Left lung (tissue), 14 donors: ENCODE measurements at places on chromosomes 4 and X. TPM values are rescaled to one million over a fixed set of nuclear protein-coding genes. Genes with fewer than 3 reads are reported as not detected.

- no peaks in the 10 kb centered on the region for H3K36me3 ChIP-seq
- DNase-seq, result no peak
- H3K27ac ChIP-seq, result no peak overlapping the region
- no peaks in the 10 kb centered on the region for H3K4me1 ChIP-seq
These were observed 73.6 kb downstream of the C4orf46 start for GRCh38 chr4:158597879-158598596.

- no peak overlapping the region for H3K4me3 ChIP-seq
- no peaks in the 10 kb centered on the region for H3K27me3 ChIP-seq
- DNase-seq, result no peak
- no peaks in the 10 kb centered on the region for H3K36me3 ChIP-seq
- H3K4me1 ChIP-seq, result no peaks in the 10 kb centered on the region
These were observed 50.5 kb downstream of the F9 start for GRCh38 chrX:139581068-139581467.

GRCh38 chr4:26048378-26048882, 134.4 kb downstream of the SMIM20 start:
- no peaks in the 10 kb centered on the region for H3K36me3 ChIP-seq
- H3K27ac ChIP-seq, result peak overlapping the region; percentile 85
- DNase-seq, result peak; percentile 85

DNA sequence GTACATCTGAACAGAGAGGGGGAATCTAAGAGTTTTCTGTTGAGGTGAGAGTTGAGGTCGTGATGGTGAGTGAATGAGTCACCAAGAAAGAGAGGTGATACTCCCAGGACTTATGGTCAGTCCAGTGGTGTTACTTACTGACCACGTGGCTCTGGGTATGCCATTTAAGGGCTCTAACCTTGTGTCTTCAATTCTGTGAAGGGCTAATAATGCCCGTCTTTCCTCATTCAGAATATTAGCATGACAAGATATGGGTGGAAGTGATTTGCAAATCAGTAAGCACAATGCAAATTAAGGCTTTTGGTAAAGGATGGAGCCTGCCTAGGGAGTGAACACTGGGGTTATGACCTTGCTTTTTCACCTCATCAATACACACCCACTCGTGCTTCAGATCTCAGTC, 75.2 kb downstream of the COQ2 start:
- no peaks in the 10 kb centered on the region for H3K27me3 ChIP-seq
- DNase-seq, result no peak
- no peak overlapping the region for H3K4me3 ChIP-seq
- H3K4me1 ChIP-seq, result peaks cover 7% of the 10 kb centered on the region

GRCh38 chr4:131427000-131427399, 1722.1 kb upstream of the PCDH10 start:
- no peaks in the 10 kb centered on the region for H3K36me3 ChIP-seq
- H3K27ac ChIP-seq, result no peak overlapping the region
- DNase-seq, result no peak
- H3K27me3 ChIP-seq, result no peaks in the 10 kb centered on the region
- no peaks in the 10 kb centered on the region for H3K4me1 ChIP-seq

DNA sequence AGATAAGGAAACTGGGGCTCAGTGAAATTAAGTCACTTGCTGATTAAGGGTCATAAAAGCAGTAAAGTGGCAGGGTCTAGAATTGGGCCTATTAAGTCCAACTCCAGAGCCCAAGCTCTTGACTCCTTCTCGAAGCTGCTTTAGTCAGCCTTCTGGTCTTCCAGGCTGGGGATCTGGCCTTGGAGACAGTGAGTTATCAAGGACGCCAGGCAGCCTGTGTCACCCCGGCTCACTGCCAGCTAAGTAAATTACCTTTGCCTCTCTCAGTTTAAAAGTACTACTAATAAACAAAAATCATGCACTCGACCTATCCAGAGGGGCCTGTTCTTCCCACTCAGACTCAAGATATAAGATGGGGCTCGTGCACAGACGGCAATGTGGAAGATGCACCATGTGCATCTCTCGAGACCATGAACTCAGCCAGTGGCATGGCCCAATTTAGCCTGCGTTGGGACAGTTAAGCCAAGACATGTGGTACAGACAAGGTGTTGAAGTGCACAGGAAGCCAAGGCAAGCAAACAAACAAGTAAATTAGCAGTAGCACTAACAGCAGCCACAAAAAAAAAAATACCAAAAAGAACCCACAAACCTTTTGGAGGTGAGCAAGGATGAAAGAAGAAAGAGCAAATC, 62.0 kb upstream of the MAP3K15 start:
- no peak for DNase-seq
- no peak overlapping the region for H3K27ac ChIP-seq
- H3K4me1 ChIP-seq, result no peaks in the 10 kb centered on the region
- no peaks in the 10 kb centered on the region for H3K27me3 ChIP-seq

DNA sequence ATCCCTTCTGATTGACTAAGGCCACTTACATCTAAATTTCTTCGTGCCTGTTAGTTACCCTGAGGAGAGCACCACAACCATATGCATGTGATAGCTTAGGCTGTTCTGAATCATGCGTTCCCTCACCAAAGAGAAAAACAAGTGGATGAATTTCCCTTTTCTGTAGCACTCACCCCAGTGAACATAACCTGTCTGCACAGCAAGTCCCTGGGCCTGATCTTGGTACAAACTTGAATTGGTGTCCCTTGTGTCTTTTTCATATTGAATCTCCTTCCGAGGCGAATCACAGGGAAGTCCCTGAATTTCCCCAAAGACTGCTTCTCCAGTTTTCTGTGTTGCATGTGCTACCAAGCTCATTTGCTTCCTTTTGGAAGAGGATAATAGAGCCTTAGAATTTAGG, 100.4 kb downstream of the KLHL8 start:
- no peaks in the 10 kb centered on the region for H3K27me3 ChIP-seq
- no peaks in the 10 kb centered on the region for H3K36me3 ChIP-seq
- peaks cover 38% of the 10 kb centered on the region for H3K4me1 ChIP-seq
- H3K27ac ChIP-seq, result peak overlapping the region; percentile 10
- no peak for DNase-seq
- H3K4me3 ChIP-seq, result no peak overlapping the region

DNA sequence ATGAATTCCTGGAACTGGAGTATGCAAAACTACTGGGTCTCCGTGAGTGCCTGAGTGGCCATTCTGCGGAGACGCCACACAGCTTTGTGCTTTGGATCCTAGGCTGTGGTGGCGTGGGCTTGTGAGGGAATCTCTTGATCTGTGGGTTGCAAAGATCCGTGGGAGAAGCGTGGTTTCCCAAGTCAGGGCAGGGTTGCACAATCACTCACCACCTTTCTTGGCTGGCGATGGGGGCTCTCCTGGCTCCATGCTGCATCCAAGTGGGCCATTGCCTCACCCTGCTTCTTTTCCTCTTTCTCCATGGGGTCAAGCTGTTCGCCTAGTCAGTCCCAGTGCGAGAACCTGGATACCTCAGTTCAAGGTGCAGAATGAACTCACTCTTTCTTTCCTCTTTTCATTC, 62.5 kb downstream of the SLAIN2 start:
- H3K4me1 ChIP-seq, result no peaks in the 10 kb centered on the region
- H3K27ac ChIP-seq, result no peak overlapping the region
- DNase-seq, result no peak
- H3K27me3 ChIP-seq, result no peaks in the 10 kb centered on the region
- no peak overlapping the region for H3K4me3 ChIP-seq
- H3K36me3 ChIP-seq, result peaks cover 9% of the 10 kb centered on the region

DNA sequence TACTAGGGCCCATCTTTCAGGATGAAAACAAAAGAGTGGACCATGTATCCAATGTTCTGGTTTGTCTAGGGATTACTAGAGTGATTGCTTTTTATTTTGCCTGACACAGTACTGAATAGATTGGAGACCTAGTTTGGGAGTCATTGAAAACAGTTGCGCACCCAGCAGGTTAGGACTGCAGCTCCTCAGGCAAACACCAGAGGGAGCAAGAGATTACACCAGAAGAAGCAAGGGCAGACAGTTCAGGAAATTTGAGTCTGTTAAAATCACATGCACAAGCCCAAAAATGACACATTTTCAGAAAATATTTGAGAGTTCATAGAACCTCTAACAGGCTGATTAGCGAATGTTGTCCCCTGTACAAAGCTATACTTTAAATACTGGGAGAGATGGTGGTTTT, 55.6 kb downstream of the CYLC1 start:
- H3K4me1 ChIP-seq, result no peaks in the 10 kb centered on the region
- no peak overlapping the region for H3K4me3 ChIP-seq
- no peaks in the 10 kb centered on the region for H3K27me3 ChIP-seq

DNA sequence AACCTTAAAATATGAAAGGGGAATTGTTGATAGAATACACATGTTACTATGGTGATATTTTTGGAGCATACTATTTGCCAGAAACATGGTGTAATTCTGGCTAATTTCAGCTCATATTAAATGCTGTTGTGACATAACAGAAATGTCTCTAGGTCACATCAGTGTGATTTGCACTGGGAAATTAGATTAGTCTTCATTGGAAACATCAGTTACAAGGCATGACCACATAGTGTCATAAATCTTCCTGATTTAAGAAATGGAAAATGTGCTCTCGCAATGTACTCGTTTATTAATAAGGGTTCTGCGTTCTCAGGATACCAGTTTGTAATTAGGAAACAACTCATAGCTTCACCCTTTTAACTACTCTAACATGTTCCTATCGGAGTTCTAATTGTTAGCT, 72.9 kb upstream of the GYPA start:
- no peak for DNase-seq
- no peaks in the 10 kb centered on the region for H3K4me1 ChIP-seq
- no peaks in the 10 kb centered on the region for H3K27me3 ChIP-seq
- H3K4me3 ChIP-seq, result no peak overlapping the region

GRCh38 chr4:169179609-169180521, 90.9 kb downstream of the SH3RF1 start:
- no peak overlapping the region for H3K4me3 ChIP-seq
- H3K36me3 ChIP-seq, result no peaks in the 10 kb centered on the region
- DNase-seq, result no peak
- no peaks in the 10 kb centered on the region for H3K27me3 ChIP-seq
- H3K27ac ChIP-seq, result no peak overlapping the region

GRCh38 chrX:153406011-153406410, 4.9 kb upstream of the PNMA6E start:
- H3K4me3 ChIP-seq, result no peak overlapping the region
- no peaks in the 10 kb centered on the region for H3K4me1 ChIP-seq
- no peak for DNase-seq
- no peaks in the 10 kb centered on the region for H3K36me3 ChIP-seq

DNA sequence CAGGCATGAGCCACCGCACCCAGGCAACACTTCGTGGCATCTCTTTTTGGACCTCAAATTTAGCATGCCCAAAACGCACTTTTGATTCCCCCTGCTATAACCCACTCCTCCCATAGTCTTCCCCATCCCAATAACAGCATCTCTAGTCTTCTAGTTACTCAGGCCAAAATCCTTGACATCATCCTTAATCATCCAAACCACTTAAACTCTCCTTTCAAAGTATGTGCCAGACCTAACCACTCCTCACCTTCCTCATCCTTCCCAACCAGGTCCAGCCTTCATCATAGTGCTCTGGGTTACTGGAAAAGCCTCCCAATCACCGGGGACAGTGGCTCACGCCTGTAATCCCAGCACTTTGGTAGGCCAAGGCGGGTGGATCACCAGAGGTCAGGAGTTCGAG, 41.9 kb downstream of the AFAP1 start:
- no peaks in the 10 kb centered on the region for H3K27me3 ChIP-seq
- H3K4me1 ChIP-seq, result no peaks in the 10 kb centered on the region
- H3K4me3 ChIP-seq, result no peak overlapping the region
- no peak overlapping the region for H3K27ac ChIP-seq
- H3K36me3 ChIP-seq, result no peaks in the 10 kb centered on the region

DNA sequence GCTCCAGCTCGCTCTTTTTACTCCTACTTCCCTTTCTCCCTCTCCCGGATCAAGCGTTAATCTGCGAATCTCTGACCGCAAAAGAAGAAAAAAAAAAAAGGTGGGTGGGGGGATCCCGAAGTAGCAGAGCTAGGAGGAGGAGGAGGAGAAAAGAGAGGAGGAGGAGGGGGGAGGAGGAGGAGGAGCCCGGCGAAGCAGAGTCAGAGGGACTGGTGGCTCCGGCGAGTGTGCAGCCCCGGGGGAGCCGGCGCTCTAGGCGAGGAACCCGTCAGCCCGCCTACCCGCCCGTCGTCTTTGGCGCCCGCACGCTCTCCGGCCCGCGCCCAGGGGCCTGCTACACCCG, at the start of gene NHSL2:
Gene NHSL2, plus strand, starts transcription at position 203 of the 343 bp plus-strand sequence.
- peaks cover 51% of the 10 kb centered on the region for H3K27me3 ChIP-seq
- no peaks in the 10 kb centered on the region for H3K4me1 ChIP-seq
- DNase-seq, result no peak
- H3K27ac ChIP-seq, result peak within 1 kb of the TSS; percentile 44
- H3K36me3 ChIP-seq, result no peaks in the 10 kb centered on the region
- H3K4me3 ChIP-seq, result peak within 1 kb of the TSS; percentile 25

GRCh38 chrX:39309018-39309635, 507.9 kb downstream of the MID1IP1 start:
- H3K36me3 ChIP-seq, result no peaks in the 10 kb centered on the region
- no peaks in the 10 kb centered on the region for H3K4me1 ChIP-seq
- no peaks in the 10 kb centered on the region for H3K27me3 ChIP-seq
- H3K27ac ChIP-seq, result no peak overlapping the region
- H3K4me3 ChIP-seq, result no peak overlapping the region

- H3K36me3 ChIP-seq, result no peaks in the 10 kb centered on the region
- DNase-seq, result no peak
- peaks cover 12% of the 10 kb centered on the region for H3K4me1 ChIP-seq
- H3K27ac ChIP-seq, result no peak overlapping the region
- peaks cover 99% of the 10 kb centered on the region for H3K27me3 ChIP-seq
These were observed 15.6 kb upstream of the NAT8L start for GRCh38 chr4:2043396-2044118.

GRCh38 chrX:72269671-72270251, 7.3 kb downstream of the RPS4X start:
- peaks cover 5% of the 10 kb centered on the region for H3K4me1 ChIP-seq
- no peaks in the 10 kb centered on the region for H3K27me3 ChIP-seq
- H3K36me3 ChIP-seq, result peaks cover 10% of the 10 kb centered on the region

DNA sequence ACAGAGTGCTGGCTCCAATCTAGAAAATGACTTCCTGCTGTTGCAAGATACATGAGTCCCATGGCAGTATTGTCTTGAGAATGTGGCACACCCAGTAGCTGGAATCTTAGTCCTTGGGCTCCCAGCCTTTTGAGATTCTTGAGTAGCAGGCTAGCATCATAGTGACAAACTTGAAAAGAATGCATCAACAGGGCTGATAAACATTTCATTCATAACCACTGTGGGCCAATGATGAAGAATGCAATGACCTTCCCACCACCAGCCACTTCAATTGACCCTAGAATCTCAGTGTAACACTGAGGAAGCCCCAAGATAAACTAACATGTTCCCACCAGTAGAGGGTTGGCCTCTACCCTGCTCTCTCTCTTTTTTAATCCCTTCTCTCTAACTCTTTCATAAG, 329.3 kb downstream of the GBA3 start:
- H3K4me3 ChIP-seq, result no peak overlapping the region
- no peak for DNase-seq
- H3K27ac ChIP-seq, result no peak overlapping the region
- H3K27me3 ChIP-seq, result no peaks in the 10 kb centered on the region
- H3K36me3 ChIP-seq, result no peaks in the 10 kb centered on the region
- no peaks in the 10 kb centered on the region for H3K4me1 ChIP-seq

Gene VEGFC
- 29.5 TPM for polyA plus RNA-seq

Gene PNMA5
- 0.14 TPM for polyA plus RNA-seq

Gene SPANXN3
- not detected for polyA plus RNA-seq

Gene PRR32
- not detected for polyA plus RNA-seq

Gene RHOH
- 0.64 TPM for polyA plus RNA-seq

Gene DCAF4L1
- polyA plus RNA-seq, result 0.23 TPM

Gene AREG
- polyA plus RNA-seq, result 1.8 TPM

Gene SMARCA1
- 117 TPM for polyA plus RNA-seq
